ENCODE measurements at places on chromosomes 7 and 10.

- no peak for DNase-seq
Observed at GRCh38 chr10:33506391-33506790, 171.9 kb upstream of the NRP1 start.

DNA sequence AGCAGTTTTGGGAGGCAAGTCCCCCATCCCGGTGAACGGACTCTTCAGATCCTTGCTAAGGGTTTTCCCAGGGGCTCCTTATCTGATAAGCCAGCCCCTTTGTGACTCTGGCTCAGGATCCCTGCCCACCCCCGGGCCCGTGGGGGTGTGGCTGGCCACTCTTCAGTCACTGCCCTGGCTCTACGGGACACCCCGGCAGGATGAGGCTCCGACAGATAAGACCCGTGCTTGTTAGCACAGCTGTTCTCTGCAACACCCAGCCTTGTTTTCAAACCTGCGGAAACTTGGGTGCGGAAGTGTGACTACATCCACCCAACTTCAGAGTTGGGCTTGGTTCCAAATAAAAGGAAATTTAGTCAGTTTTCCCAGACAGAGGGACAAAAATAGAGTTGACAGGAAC, 66.7 kb upstream of the PODXL start:
- no peak for DNase-seq

DNA sequence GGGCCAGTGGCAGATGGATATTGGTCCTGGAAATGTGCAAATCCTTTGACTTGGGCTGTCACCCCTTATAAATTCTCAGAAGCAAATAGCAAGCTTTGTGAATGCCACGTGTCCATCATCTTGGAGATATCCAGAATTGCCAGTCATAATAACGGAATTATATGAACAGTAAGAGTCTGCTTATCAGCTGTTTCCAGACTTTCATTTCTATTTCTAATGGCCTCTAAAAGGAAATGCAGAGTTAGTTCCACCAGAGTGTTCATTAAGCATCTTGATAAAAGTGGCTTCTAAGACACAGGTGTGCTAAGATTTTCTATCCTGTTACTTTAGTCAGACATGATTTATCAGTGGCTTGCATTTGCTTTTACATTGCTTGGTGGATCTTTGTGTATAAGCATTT, 87.4 kb downstream of the RAMP3 start:
- DNase-seq, result no peak

- DNase-seq, result no peak
Observed at GRCh38 chr10:104337521-104337984, 712 bp downstream of the ITPRIP start.

DNA sequence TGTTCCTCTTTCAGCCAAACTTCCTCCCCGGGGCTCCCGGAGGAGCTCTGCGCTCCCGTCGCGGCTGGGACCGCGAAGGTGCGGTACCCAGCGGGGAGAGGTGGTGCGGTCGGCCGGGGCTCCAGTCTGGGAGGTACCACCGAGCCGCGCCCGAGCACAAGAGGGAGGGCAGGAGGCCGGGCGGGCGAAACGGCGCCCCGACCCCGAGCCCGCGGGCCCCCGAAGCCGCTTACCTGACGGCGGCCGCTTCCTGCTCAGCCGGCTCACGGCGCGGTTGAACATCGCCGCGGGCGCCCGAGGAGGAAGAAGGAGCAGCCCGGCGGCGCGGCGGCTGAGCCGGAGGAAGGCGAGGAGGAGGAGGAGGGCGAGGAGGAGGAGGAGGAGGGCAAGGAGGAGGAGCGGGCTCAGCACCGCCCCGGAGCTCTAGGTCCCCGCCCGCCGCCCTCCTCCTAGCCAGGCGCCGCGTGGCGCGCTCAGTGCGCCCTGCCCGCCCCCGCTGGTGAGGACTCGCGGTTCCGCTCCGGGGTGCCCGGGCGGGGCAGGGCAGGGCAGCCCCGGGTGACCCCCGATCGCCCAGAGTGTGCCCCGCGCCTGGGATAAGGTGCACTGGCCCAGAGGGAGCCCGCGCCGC, at the start of gene RGS10:
Gene RGS10, minus strand, starts transcription at position 363 of the 631 bp plus-strand sequence. Its CDS starts 81 bp downstream, at position 282.
- peak; percentile 83 for DNase-seq

- DNase-seq, result no peak
Observed at GRCh38 chr7:92914645-92915044, 78.3 kb upstream of the CDK6 start.

- no peak for DNase-seq
Observed at GRCh38 chr7:43546231-43546630, 36.7 kb upstream of the STK17A start.

Measured in stimulated activated naive CD4-positive, alpha-beta T cell treated with Interleukin-2 at 50 U/mL for 16 hours (primary cell).